T-helper 2 cell (primary cell): ENCODE measurements at places on chromosomes 12 and 14.

- DNase-seq, result no peak
Measured at GRCh38 chr12:23333938-23334337, 615.5 kb downstream of the SOX5 start.

GRCh38 chr12:51128919-51129318, 44.0 kb downstream of the TFCP2 start:
- no peak for DNase-seq

DNA sequence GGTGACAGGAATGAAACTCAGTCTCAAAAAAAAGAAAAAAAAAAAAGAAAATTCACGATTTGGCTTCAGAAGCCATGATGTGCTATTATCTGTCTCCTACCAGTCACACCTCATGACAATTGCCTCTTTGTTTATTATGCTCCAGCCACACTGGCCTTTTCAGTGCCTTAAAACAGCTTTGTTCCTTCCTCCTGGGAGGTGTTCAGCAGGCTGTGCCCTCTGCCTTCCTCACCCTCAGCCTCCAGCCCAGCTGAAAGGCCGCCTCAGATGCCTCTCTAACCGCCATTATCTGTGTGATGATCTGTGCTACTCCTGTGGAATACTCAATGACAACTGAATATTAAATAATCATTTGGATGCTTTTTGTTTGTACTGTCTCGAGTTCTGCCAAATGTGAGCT, 8.6 kb upstream of the ARPC3 start:
- no peak for DNase-seq

GRCh38 chr14:93734086-93734822, 54.0 kb downstream of the PRIMA1 start:
- DNase-seq, result no peak

GRCh38 chr12:92927436-92928281, 1.4 kb downstream of the EEA1 start:
- DNase-seq, result no peak

DNA sequence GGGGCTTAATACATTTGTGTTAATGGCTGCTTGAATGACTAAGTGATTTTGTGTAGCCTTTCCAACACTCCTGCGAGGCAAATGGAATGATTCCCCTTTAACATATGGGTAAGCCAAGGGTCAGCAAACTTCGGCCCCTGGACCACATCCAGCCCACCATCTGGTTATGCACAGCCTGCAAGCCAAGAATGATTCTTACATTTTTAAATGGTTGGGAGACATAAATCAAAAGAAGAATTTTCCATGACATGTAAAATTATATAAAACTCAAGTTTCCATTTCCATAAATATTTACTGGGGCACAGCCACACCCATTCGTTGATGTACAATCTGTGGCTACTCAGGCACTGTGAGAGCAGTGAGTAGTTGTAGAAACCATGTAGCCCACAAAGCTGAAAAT, 9.0 kb downstream of the SLC8B1 start:
- DNase-seq, result no peak

- no peak for DNase-seq
Measured at GRCh38 chr12:112595410-112595809, 176.7 kb downstream of the PTPN11 start.

- peak; percentile 51 for DNase-seq
Measured at GRCh38 chr12:31897781-31898503, 61.3 kb upstream of the RESF1 start.

- no peak for DNase-seq
Measured at GRCh38 chr12:46549527-46550265, 177.1 kb upstream of the SLC38A2 start.

GRCh38 chr14:36667679-36668078, 6.0 kb downstream of the PAX9 start:
- DNase-seq, result no peak

DNA sequence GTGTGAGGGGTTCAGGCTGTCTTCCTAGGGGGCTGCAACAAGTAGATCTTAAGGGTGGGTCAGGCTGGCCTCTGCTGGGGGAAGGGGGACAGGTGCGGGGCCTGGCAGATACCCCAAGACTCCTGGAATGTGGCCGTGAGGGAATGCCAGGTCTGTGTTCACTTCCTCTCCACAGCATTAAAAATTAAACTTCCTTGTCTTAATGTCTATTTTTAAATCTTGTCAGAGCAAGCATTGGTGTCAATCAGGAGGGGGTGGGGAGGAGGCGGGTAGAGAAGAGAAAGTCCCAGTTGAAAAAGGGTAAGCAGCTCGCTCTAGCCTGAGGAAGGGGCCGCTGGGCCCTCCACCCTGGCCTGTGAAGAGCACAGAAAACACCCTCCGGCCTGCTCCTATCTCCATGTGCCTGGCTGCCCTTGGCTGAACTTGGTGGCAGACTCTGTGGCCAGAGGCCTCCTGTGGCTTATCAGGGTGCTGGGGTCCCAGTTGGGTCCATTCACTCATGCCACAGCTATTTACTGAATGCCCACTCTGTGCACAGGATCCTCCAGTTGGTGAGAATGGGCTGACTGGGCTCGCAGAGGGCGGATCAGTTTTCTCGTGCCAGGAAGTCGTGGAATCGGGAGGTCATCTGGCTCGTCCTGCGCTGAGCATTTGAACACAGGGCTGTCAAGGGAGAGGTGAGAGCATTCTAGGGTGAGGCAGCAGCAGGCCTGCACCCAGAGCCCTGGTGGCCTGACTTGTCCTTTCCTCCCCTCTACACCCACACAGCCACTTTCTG, 128.8 kb downstream of the TSPAN9 start:
- DNase-seq, result no peak

- DNase-seq, result no peak
Measured at GRCh38 chr12:56988207-56988739, 18.1 kb downstream of the ZBTB39 start.

GRCh38 chr14:54123841-54124240, 167.2 kb upstream of the BMP4 start:
- no peak for DNase-seq

GRCh38 chr12:109741286-109741969, 27.8 kb downstream of the FAM222A start:
- no peak for DNase-seq

DNA sequence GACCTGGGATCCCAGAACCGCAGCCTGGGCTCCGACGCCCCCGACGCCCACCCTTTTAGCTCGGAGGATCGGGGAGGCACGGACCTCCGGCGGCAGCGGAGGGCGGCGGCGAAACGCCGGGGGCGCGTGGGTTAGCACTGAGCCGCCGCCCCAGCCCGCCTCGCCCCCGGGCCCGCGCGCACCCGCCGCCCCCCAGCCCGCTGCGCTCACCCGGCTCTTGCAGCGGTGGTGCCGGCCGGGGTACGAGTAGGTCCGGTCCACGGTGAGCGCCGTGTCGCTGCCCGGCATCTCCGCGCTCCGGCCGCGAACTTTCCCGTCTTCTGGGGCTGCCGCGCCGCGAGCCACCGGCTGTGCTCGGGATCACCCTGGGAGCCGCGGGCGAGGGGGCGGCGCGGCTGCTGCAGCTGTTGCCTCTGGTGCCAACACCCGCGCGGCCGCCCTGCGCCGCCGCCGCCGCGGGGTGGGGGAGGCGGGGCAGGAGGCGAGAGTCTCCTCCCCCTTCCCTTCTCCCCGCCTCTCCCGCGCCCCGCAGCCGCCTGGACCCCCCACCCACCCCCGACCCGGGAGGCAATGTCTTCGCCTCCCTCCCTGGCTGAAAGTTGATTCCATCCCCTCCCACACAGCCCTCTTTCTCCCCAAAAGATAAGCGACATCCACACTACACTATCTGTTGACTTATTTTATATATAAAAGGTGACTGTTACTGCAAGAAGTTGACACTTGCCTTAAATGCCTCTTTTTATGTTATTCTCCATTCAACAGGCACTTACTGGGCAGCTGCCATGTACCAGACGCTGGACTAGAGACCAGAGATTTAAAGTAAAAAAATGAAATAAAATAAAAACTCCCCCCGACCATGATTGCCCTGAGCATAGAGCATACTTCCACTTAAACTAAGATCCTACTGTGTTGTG, at the start of gene TMCC3:
TMCC3 (minus strand) TSS at position 415 of the 914 bp plus-strand sequence; CDS start at position 288, 127 bp downstream.
- peak; percentile 28 for DNase-seq

DNA sequence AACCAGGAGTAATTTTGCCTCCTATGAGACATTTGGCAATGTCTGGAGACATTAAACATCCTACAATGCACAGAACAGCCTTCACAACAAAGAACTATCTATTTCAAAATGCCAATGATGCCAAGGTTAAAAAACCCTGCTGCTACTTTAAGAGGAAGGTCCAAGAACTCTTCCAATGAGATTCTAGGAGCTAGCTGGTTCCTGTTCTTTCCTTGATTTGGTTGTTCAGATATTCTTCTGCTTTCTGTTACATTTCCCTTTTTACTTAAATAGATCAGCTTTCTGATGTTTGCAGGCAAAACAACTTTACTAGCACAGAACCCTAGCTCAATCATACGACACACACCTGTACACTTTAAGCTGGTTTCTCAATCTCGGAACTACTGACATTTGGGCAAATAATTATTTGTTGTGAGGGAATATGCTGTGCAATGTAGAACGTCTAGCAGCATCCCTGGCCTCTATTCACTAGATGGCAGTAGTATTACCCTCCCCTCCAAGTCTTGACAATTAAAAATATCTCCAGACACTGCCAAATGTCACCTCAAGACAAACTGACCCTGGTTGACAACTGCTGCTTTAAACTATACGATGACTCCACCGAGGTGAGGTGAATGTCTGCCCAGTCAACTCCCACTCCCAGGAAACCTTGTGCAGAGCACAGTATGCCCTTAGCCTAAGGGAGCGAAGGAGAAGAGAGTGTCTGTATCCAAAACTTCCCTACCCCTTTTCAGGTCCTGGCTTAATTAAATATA, 4.4 kb downstream of the BLTP3B start:
- DNase-seq, result no peak

DNA sequence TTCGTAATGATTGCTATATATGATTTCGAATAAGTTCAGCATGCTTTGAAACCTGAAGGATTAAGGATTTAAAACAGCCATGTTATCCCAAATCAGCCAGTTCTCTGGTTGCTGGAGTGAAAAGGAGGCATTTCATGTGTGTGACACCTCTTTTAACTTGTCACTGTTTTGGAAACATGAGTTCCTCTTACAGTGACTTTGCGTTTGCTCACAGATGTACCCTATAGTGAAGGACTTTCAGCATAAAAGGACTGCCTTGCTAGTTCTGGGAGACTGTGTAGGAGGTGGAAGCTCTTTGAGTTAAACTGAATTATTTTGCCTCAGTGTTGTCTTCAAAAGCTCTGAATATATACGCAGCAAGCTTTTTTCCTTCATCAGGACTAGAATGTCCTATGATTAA, 7.6 kb downstream of the RNASE11 start:
- DNase-seq, result no peak

GRCh38 chr12:98769068-98769467, 124.0 kb downstream of the APAF1 start:
- no peak for DNase-seq

DNA sequence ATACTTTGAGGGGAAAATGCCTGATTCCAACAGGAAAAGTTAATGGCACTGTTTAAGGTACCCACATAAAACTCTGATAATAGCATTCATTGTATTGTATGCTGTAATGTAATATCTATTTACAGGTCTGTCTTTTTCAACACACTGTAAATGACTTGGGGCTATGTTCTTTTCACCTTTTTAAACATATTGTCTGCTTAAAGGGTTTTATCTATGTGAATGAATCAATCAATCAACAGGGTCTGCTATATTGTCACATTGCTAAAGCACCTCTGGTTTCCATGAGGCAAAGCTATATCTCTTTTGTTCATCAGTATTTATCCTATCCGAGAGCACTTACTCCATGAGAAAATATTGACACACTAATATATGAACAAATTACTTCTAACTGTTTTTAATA, 288.0 kb downstream of the SLC6A15 start:
- no peak for DNase-seq

DNA sequence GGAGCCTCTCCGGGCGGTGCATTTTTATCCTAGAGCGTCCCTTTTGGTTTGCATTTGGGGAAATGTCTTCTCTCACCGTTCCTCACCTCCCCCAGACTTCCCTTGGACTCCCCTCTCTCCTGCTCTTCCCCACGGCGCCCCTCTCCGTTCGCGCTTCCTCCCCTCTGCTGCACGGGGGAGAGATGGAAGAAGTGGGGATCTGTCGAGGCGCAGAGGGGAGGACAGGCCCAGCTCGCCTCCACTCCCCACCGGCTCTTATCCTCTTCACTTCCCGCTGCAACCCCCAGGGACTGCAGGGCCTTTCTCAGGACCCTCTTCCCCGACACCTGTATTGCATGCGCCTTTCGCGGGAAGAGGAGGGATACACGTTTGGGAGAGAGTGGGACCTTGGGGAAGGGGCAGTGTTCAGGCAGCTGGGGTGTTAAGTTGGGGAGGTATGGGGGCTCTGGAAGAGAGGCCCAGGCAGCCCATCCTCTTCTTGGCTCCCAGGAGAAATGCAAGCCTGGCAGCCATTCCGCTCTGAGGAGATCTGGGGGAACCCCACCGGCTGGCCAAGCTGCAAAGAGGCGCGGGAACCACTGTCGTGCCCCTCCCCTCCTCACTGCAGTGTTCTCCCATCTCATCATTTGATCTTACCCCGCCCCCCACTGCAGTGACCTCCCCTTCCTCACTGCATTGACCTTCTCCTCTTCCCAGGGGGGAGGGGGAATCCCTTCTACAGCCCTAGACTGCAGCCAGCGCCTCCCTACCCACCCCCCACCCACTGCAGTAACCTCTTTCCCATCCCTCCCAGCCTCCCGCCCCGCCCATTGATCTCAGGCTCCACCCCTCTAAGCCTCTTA, 788 bp downstream of the ENO2 start:
- no peak for DNase-seq
